Activated naive CD8-positive, alpha-beta T cell treated with anti-CD3 and anti-CD28 coated beads, Interleukin-2, amount 10 ng/mL, durations not matched to agents 7 days and 5 days (primary cell): ENCODE measurements at places on chromosomes 7 and 10. TPM values are rescaled to one million over a fixed set of nuclear protein-coding genes. Genes with fewer than 3 reads are reported as not detected.

- DNase-seq = peak; percentile 92
Observed at GRCh38 chr7:44200699-44201461, at the start of gene YKT6. YKT6 (plus strand) TSS chr7:44200978; CDS start chr7:44201136, 158 bp downstream.

- no peak for DNase-seq
Observed at GRCh38 chr7:155231241-155231800, 66.4 kb upstream of the INSIG1 start.

- DNase-seq = no peak
Observed at GRCh38 chr10:118032564-118032963, 14.2 kb downstream of the RAB11FIP2 start.

The AGAP5 gene
- 10.2 TPM for total RNA-seq

The AUTS2 gene
- 17.5 TPM for total RNA-seq

DNA sequence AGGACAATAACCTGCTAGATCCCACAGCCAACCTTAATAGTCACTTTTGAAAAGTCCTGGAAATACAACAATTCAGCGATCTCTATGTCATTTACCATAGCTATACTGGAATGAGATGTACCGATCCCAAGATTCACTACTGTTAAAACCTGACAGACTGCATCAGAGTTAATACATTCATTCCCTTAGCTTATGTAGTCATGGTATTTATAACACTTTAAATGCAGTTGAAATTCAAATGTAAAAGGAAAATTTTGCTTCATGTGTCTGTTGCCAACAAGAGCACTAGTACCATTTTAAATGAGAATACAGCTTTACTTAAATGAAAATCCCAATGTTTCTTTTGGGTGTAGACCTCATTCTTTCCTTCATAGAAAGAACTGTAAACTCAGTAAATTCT, 11.1 kb upstream of the GGCT start:
- no peak for DNase-seq

- no peak for DNase-seq
Observed at GRCh38 chr10:106179430-106179829, 985.1 kb downstream of the SORCS1 start.

- no peak for DNase-seq
Observed at GRCh38 chr10:48251525-48252353, 22.8 kb downstream of the FRMPD2 start.

GRCh38 chr7:5603241-5604140, 178.0 kb downstream of the RNF216 start:
- DNase-seq = no peak

The ABCB1 gene
- 30.8 TPM for total RNA-seq

- no peak for DNase-seq
Observed at GRCh38 chr7:66642932-66643331, 14.3 kb downstream of the KCTD7 start.

DNA sequence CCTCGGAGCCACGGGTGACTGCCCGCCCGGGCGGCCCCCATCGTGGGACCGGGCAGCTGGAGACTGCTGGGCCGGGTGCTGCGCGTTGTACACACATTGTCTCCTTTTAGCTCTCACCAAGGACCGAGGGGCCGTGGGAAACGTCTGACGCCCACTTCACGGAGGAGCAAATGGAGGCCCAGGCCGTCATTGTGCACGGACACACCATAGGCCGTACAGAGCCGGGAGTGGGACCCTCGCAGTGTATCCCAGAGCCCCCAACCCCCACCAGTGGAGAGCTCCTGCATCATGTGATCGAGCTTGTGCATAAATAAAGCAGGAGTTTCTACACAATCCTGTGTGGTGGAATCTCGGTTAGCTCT, 722 bp downstream of the DENND10 start:
- no peak for DNase-seq

- no peak for DNase-seq
Observed at GRCh38 chr10:118767297-118768040, 12.7 kb upstream of the CACUL1 start.

GRCh38 chr7:79471283-79471682, 17.8 kb upstream of the MAGI2 start:
- no peak for DNase-seq

- DNase-seq = no peak
Observed at GRCh38 chr10:115654961-115655360, 561.8 kb downstream of the ATRNL1 start.

The C7orf33 gene
- not detected for total RNA-seq

The CYP26C1 gene
- 0.17 TPM for total RNA-seq

The RBP4 gene
- total RNA-seq = not detected

The CD36 gene
- 6.8 TPM for total RNA-seq

- DNase-seq = no peak
Observed at GRCh38 chr10:65306201-65306600, 1619.6 kb upstream of the LRRTM3 start.

GRCh38 chr10:8389630-8390029, 335.1 kb downstream of the GATA3 start:
- no peak for DNase-seq

GRCh38 chr10:61931620-61932332, 30.3 kb downstream of the ARID5B start:
- no peak for DNase-seq

The SORCS3 gene
- not detected for total RNA-seq

The GUSB gene
- 73.5 TPM for total RNA-seq

The GLCCI1 gene
- 38.1 TPM for total RNA-seq
